ENCODE measurements at places on chromosomes 3 and 15.
A peak's percentile ranks its signal among the peaks of the same experiment; 100 is the strongest.

DNA sequence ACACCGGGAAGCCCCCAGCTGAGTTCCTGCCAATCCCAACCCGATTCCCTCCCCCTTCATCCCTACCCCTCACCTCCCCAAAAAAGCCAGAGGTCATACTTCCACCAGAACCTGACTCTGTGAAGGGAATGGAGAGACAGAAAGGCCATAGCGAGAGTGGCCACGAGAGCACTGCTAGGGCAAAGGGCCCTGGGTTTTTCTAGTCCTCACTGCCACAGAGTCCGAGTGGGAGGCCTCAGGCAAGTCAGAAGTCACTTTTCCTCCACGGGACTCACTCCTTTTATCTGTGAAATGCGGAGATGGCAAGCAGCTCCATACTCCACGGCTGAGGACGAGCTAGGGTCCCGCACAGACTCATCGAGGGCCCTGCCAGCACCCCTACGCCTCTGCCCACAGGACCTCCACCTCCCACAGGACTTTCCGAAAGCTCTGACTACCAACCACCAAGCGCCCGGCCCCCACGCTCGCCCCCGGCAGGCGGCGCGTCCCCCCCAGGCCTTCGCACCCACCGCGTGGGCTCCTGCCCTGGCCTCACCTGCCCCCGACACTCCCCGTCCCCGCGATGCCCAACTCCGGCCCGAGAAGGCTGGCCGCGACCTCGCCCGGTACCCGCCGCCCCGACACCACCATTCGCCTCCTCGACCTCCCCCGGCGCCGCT, 792 bp downstream of the ATP13A3 start:
- DNase-seq, result peak; percentile 78

DNA sequence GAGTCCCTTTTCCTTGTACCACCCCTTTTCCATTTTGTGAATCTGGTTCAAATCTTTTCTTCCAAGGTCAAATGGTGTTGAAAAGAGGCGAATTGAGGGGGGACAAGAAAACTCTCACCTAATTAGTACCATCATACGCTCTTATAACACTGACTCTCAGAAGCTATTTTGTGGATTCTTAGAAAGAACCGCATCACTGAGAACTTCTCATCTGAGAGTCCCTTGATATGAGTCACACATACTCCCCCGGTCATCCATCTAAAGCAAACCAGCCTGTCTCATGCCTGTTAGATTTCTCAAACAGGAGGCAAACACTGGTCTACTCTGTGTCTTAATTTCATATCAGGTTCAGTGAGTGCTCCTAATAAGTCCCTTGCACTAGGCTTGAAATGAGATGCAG, 76.5 kb upstream of the SPRED1 start:
- DNase-seq, result no peak

- no peak for DNase-seq
These were observed 19.8 kb upstream of the DCLK3 start for GRCh38 chr3:36784138-36784635.

- no peak for DNase-seq
These were observed 57.8 kb downstream of the PCSK6 start for GRCh38 chr15:101431748-101432147.

- DNase-seq, result no peak
These were observed 260.5 kb upstream of the ZPLD1 start for GRCh38 chr3:102174312-102174712.

All from CD8-positive, alpha-beta memory T cell (primary cell).